ENCODE measurements at places on chromosomes 6 and 20. TPM values are rescaled to one million over a fixed set of nuclear protein-coding genes. Genes with fewer than 3 reads are reported as not detected.

GRCh38 chr20:37914672-37915433 is 11.9 kb downstream of the VSTM2L start:
- no peaks in the 10 kb centered on the region for H3K27me3 ChIP-seq
- no peak for DNase-seq
- H3K36me3 ChIP-seq, result no peaks in the 10 kb centered on the region
- H3K4me3 ChIP-seq, result peak overlapping the region; percentile 13
- H3K27ac ChIP-seq, result no peak overlapping the region

GRCh38 chr6:80143419-80143937 is 37.0 kb downstream of the BCKDHB start:
- H3K36me3 ChIP-seq, result no peaks in the 10 kb centered on the region
- no peaks in the 10 kb centered on the region for H3K27me3 ChIP-seq
- peaks cover 16% of the 10 kb centered on the region for H3K4me1 ChIP-seq
- DNase-seq, result no peak
- H3K4me3 ChIP-seq, result no peak overlapping the region

Gene PTP4A1
- total RNA-seq, result 29.5 TPM

GRCh38 chr20:34561661-34562060 is 3.1 kb downstream of the MAP1LC3A start:
- peaks cover 23% of the 10 kb centered on the region for H3K4me1 ChIP-seq
- no peak overlapping the region for H3K4me3 ChIP-seq
- DNase-seq, result no peak
- H3K36me3 ChIP-seq, result no peaks in the 10 kb centered on the region

DNA sequence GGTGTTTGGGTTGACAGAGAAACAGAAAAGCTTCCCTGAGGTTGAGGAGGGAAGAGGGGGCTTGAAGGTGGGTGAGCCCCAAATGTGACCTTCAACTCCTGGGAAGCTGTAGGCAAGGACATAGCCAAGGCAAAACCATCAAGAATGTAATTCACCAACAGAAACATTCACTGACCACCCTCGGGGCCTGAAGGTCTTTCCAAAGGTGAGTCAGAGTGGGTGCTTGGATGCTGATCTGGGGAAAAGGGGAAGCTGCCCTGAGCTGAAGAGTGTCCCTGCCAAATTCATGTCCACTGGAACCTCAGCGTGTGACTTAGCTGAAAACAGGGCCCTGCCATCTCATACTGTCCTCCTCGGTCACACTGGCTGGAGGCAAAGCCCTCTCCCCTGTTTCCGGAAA is 234.2 kb upstream of the SULF2 start:
- no peak overlapping the region for H3K27ac ChIP-seq
- DNase-seq, result no peak
- H3K4me1 ChIP-seq, result peaks cover 2% of the 10 kb centered on the region
- no peak overlapping the region for H3K4me3 ChIP-seq
- H3K27me3 ChIP-seq, result no peaks in the 10 kb centered on the region

- no peaks in the 10 kb centered on the region for H3K4me1 ChIP-seq
- H3K4me3 ChIP-seq, result no peak overlapping the region
- DNase-seq, result no peak
- H3K36me3 ChIP-seq, result no peaks in the 10 kb centered on the region
Measured at GRCh38 chr6:134510142-134510541, 192.2 kb upstream of the SGK1 start.

DNA sequence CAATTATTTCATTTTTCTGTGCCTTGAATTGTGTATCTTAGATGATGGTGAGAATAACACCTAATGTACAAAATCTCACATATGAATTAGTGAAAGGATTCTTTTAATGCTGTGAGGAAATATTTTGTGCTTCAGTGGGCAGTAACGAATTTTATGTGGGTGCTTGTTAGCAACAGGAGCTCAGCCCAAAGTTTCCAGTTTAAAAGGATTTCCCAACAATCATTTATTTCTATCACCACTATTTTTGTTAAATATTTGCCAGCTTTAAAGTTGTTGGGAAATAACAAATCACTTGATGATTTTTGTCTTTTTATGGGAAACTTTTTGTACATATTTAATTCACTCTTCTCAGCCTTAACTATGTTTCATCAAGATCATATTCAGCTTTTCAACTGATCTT is 111.8 kb downstream of the QKI start:
- H3K4me3 ChIP-seq, result no peak overlapping the region
- H3K36me3 ChIP-seq, result no peaks in the 10 kb centered on the region
- no peak for DNase-seq
- H3K27ac ChIP-seq, result no peak overlapping the region

- no peaks in the 10 kb centered on the region for H3K36me3 ChIP-seq
- no peak overlapping the region for H3K4me3 ChIP-seq
- H3K27ac ChIP-seq, result no peak overlapping the region
- no peaks in the 10 kb centered on the region for H3K27me3 ChIP-seq
- no peak for DNase-seq
Measured at GRCh38 chr6:79249136-79249535, 14.7 kb upstream of the HMGN3 start.

All from vagina (tissue), 2 donors.